ENCODE measurements at places on chromosomes 1 and 21.

- no peak overlapping the region for H3K27ac ChIP-seq
- H3K36me3 ChIP-seq, result no peaks in the 10 kb centered on the region
- no peaks in the 10 kb centered on the region for H3K27me3 ChIP-seq
- no peaks in the 10 kb centered on the region for H3K4me1 ChIP-seq
Observed at GRCh38 chr1:34500451-34500850, 254.4 kb upstream of the GJB5 start.

GRCh38 chr1:87513255-87513654 is 184.6 kb downstream of the LMO4 start:
- DNase-seq, result no peak
- no peaks in the 10 kb centered on the region for H3K4me1 ChIP-seq
- no peak overlapping the region for H3K4me3 ChIP-seq
- H3K36me3 ChIP-seq, result no peaks in the 10 kb centered on the region

GRCh38 chr1:40532844-40533424 is 1.5 kb downstream of the ZNF684 start:
- H3K27me3 ChIP-seq, result no peaks in the 10 kb centered on the region
- peak; percentile 23 for DNase-seq
- H3K4me3 ChIP-seq, result peak overlapping the region; percentile 48
- peaks cover 44% of the 10 kb centered on the region for H3K36me3 ChIP-seq
- H3K4me1 ChIP-seq, result peaks cover 25% of the 10 kb centered on the region

GRCh38 chr1:198638894-198639635 is at the start of gene PTPRC:
Gene PTPRC, plus strand, starts transcription at chr1:198639040. Its CDS starts 229 bp downstream, at chr1:198639269.
- H3K27me3 ChIP-seq, result no peaks in the 10 kb centered on the region
- DNase-seq, result no peak
- peak within 1 kb of the TSS; percentile 94 for H3K4me3 ChIP-seq

GRCh38 chr1:47968556-47968888 is 28.7 kb downstream of the TRABD2B start:
- no peak overlapping the region for H3K27ac ChIP-seq
- no peaks in the 10 kb centered on the region for H3K36me3 ChIP-seq
- no peak for DNase-seq
- H3K4me1 ChIP-seq, result no peaks in the 10 kb centered on the region
- H3K4me3 ChIP-seq, result no peak overlapping the region

DNA sequence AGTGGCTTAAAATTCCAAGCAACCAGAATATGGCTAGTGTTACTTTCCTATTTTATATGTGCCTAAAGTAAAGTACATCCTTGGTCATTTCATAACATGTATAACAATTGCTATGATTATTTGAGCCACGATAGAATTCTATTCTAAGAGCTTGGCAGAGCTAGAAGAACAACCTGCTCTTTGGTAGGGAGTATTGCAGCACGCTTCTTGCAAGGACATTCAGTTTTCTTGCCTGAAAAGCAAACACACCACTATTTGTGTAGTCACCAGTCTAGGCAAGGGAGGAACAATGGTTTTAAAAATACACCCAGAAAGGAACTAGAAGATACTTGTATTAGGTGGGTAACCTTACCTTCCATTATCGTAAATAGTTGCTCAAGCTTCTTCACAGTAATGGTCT is 51.5 kb downstream of the CNST start:
- peaks cover 24% of the 10 kb centered on the region for H3K36me3 ChIP-seq
- H3K4me3 ChIP-seq, result no peak overlapping the region
- H3K27me3 ChIP-seq, result no peaks in the 10 kb centered on the region
- DNase-seq, result no peak
- no peaks in the 10 kb centered on the region for H3K4me1 ChIP-seq

Data from activated CD4-positive, alpha-beta memory T cell treated with anti-CD3 and anti-CD28 coated beads, Interleukin-2, amount 10 ng/mL, durations not matched to agents 7 days and 5 days (primary cell).